ENCODE measurements at places on chromosomes 4 and X.

- H3K4me1 ChIP-seq = peaks cover 8% of the 10 kb centered on the region
- H3K27me3 ChIP-seq = no peaks in the 10 kb centered on the region
- H3K4me3 ChIP-seq = no peak overlapping the region
Observed at GRCh38 chrX:16472345-16472744, 177.6 kb upstream of the S100G start.

DNA sequence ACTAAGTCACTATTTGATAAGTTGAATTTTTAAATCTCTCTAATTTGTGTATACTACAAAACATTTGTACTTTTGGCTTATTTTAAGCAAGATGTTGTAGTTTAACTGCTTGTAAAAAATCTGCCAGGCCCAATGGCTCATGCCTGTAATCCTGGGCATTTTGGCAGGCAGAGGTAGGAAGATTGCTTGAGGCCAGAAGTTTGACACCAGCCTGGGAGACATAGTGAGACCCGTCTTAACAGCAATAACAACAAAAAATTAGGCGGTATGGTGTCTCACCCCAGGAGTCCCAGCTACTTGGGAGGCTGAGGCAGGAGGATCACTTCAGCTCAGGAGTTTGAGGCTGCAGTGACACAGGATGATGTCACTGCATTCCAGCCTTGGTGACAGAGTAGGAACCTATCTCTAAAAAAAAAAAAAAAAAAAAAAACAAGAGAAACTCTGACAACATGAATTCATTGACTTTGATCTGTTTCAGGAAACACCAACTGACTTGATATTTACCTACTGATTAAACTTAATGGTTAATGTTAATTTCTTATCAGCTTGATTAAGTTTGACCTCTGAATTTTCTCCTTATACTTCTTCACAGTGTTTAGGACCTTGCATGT lies 8.9 kb downstream of the FHIP1A start:
- no peak for DNase-seq
- H3K27me3 ChIP-seq = no peaks in the 10 kb centered on the region
- peaks cover 10% of the 10 kb centered on the region for H3K4me1 ChIP-seq
- no peak overlapping the region for H3K27ac ChIP-seq
- H3K36me3 ChIP-seq = no peaks in the 10 kb centered on the region

GRCh38 chr4:92421920-92422319 lies 118.2 kb downstream of the GRID2 start:
- H3K4me3 ChIP-seq = no peak overlapping the region
- no peak overlapping the region for H3K27ac ChIP-seq
- no peaks in the 10 kb centered on the region for H3K36me3 ChIP-seq
- no peaks in the 10 kb centered on the region for H3K4me1 ChIP-seq

GRCh38 chr4:5096261-5096660 lies 45.0 kb downstream of the STK32B start:
- no peaks in the 10 kb centered on the region for H3K4me1 ChIP-seq
- no peak overlapping the region for H3K27ac ChIP-seq
- H3K36me3 ChIP-seq = no peaks in the 10 kb centered on the region
- DNase-seq = no peak
- H3K27me3 ChIP-seq = peaks cover 35% of the 10 kb centered on the region
- no peak overlapping the region for H3K4me3 ChIP-seq

GRCh38 chr4:143417679-143418403 lies 81.2 kb downstream of the GAB1 start:
- peaks cover 23% of the 10 kb centered on the region for H3K36me3 ChIP-seq
- H3K27me3 ChIP-seq = no peaks in the 10 kb centered on the region
- H3K27ac ChIP-seq = no peak overlapping the region
- H3K4me1 ChIP-seq = peaks cover 12% of the 10 kb centered on the region
- no peak for DNase-seq

DNA sequence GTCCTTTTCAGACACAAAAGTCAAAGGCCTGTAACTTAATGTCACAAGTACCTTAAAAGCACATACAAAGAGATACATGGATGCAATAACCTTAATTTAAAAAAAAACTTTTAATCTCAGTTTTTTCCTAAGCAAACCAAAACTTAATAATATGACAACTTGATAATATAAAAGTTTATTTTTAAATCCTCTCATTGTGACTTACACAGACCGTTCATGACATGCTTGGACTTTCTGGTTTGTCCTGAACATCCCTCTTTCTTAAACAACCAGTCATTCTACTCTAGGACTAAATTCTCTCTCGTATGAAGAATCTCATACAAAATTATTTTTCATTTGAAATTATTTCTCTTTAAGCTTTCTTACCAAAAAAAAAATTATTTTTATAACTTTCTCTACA lies 43.1 kb upstream of the CYP2U1 start:
- H3K4me1 ChIP-seq = peaks cover 3% of the 10 kb centered on the region
- H3K36me3 ChIP-seq = peaks cover 12% of the 10 kb centered on the region
- no peak overlapping the region for H3K4me3 ChIP-seq
- no peak overlapping the region for H3K27ac ChIP-seq
- H3K27me3 ChIP-seq = no peaks in the 10 kb centered on the region
- no peak for DNase-seq

- peaks cover 18% of the 10 kb centered on the region for H3K36me3 ChIP-seq
- no peak for DNase-seq
- H3K4me3 ChIP-seq = no peak overlapping the region
- no peaks in the 10 kb centered on the region for H3K27me3 ChIP-seq
- H3K27ac ChIP-seq = no peak overlapping the region
- no peaks in the 10 kb centered on the region for H3K4me1 ChIP-seq
Observed at GRCh38 chrX:136041254-136041812, 56.1 kb downstream of the SLC9A6 start.

- H3K4me1 ChIP-seq = peaks cover 23% of the 10 kb centered on the region
- H3K36me3 ChIP-seq = peaks cover 3% of the 10 kb centered on the region
- no peak for DNase-seq
- H3K27me3 ChIP-seq = no peaks in the 10 kb centered on the region
Observed at GRCh38 chr4:143407888-143408287, 71.2 kb downstream of the GAB1 start.

DNA sequence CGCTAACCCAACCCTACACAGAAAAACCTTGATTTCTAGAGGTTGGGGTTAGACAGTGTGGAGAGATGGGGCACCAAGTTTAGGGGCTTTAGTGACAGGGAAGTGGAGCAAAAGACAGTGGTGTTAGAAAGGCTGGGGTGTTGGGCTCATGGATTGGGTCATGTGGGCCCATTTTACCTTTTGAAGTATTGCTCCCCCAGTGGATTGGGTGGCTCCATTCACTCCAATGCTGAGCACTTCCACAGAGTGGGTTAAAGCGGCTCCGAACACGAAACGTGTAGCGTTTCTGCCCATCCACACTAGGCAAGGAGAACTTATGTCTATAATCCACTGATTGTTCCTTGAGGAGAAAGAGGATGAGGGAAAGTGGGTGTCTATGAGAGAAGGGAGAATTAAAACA lies 2.3 kb downstream of the IL2RG start:
- H3K27ac ChIP-seq = no peak overlapping the region
- H3K36me3 ChIP-seq = no peaks in the 10 kb centered on the region
- H3K4me3 ChIP-seq = no peak overlapping the region

DNA sequence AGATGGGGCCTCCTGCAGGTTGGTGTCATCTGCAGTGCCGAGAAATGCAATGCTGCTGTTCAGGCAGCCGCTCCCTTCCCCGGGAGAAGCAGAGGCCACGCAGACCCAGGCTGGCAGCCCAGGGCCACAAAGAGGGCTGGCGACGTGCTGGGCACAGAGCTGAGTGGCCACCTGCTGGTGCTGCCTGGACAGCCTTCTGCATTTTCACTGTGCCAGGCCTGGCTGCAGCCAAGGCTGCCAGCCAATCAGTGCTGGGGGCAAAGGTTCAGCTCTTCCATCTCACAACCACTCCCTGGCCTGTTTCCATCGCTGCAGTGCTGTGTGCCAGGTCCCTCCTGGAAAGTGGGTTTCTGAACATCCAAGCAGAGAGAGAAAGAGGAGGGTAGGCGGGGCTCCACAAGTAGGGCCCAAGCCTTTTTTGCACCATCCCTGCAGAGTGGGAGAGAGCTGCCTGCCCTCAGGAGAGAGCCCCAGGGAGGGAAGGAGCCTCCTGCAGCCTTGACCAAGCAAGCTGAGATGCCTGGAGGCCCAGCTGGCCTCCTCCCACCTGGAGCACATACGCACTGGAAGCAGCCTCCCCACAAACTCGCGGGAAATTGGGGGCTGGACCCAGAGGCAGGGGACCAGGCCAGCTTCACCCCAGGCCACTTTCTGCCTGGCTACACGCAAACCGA lies 20.1 kb downstream of the ADRA2C start:
- no peaks in the 10 kb centered on the region for H3K36me3 ChIP-seq
- DNase-seq = no peak
- H3K27ac ChIP-seq = no peak overlapping the region
- peaks cover 12% of the 10 kb centered on the region for H3K27me3 ChIP-seq
- H3K4me1 ChIP-seq = peaks cover 7% of the 10 kb centered on the region
- no peak overlapping the region for H3K4me3 ChIP-seq

DNA sequence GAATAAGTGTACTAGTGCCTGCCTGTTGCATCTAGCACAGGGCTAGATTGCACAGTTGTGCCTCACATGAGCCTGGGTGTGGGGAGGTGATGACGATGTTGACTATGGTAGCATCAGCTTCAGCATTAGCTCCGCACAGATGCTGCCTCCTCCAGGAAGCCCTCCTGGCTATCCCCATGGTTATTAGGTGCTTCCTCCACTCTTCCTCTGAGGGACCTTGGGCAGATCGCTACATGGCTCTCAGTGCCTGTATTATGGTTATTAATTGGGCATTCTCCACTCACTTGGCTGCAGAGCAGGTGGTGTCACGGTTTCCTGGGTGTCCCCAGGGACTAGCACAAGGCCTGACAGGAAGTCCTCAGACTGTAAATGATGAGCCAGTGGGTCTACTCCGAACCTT lies 325.6 kb downstream of the ARHGAP10 start:
- H3K4me1 ChIP-seq = peaks cover 36% of the 10 kb centered on the region
- peaks cover 3% of the 10 kb centered on the region for H3K36me3 ChIP-seq
- DNase-seq = no peak
- H3K4me3 ChIP-seq = no peak overlapping the region
- H3K27me3 ChIP-seq = no peaks in the 10 kb centered on the region

DNA sequence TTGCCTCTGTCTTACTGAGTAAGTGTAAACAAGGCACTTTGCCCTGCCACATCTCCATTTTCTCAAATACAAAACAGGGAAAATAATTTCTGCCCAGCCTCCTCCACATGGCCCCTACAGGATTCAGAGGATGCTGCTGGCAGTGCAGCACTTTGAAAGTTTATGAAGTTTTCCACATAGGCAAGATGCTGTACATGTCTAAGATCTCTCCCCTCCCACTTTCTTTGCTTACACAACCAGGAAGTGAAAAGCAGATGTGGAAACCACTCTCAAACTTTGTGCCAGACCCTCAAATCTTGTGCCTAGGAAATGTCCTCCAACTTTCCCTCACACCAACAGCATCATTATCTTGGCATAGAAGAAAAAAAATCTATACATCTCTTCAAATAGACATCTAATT lies 257.0 kb upstream of the LDB2 start:
- DNase-seq = no peak
- no peaks in the 10 kb centered on the region for H3K36me3 ChIP-seq
- no peak overlapping the region for H3K4me3 ChIP-seq
- H3K4me1 ChIP-seq = peaks cover 5% of the 10 kb centered on the region
- no peak overlapping the region for H3K27ac ChIP-seq

GRCh38 chr4:87498446-87498900 lies 30.7 kb downstream of the SPARCL1 start:
- H3K27me3 ChIP-seq = no peaks in the 10 kb centered on the region
- no peak overlapping the region for H3K27ac ChIP-seq
- no peak overlapping the region for H3K4me3 ChIP-seq
- DNase-seq = no peak

- peak overlapping the region; percentile 91 for H3K27ac ChIP-seq
- H3K36me3 ChIP-seq = no peaks in the 10 kb centered on the region
- peaks cover 45% of the 10 kb centered on the region for H3K4me1 ChIP-seq
- DNase-seq = no peak
Observed at GRCh38 chrX:40095583-40096394, 2.0 kb downstream of the BCOR start.

- H3K4me1 ChIP-seq = peaks cover 2% of the 10 kb centered on the region
- H3K27me3 ChIP-seq = peaks cover 56% of the 10 kb centered on the region
- no peaks in the 10 kb centered on the region for H3K36me3 ChIP-seq
- no peak overlapping the region for H3K27ac ChIP-seq
Observed at GRCh38 chr4:80362578-80363181, 27.1 kb downstream of the CFAP299 start.

DNA sequence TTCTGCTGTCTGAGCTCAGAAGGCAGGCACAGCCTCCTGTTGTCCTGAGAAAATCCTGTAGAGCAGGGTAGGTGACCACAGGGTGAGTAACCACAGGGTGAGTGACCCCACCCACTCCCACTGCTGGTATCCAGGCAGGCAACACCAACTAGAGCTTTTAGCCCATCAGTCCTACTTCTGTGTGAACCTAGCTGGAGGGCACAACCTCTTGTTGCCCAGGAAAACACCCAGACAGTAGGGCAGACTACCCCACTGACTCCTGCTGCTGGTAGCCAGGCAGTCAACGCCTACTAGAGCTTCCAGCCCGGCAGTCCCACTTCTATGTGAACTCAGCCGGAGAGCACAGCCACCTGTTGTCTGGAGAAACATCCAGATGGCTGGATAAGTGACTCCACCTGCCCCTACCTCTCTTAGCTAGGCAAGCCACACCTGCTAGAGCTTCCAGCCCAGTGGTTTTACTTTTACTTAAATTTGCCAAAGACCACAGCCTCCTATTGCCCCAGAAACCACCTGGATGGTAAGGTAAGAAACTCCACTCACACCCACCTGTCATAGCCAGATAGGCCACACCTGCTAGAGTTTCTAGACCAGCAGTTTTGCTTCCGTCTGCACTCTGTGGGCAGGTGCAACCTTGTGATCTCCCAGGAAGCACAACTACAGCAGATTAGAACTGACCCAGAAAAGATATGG lies 371.6 kb downstream of the INPP4B start:
- no peak overlapping the region for H3K4me3 ChIP-seq
- peaks cover 1% of the 10 kb centered on the region for H3K36me3 ChIP-seq
- H3K27me3 ChIP-seq = no peaks in the 10 kb centered on the region
- no peak for DNase-seq

DNA sequence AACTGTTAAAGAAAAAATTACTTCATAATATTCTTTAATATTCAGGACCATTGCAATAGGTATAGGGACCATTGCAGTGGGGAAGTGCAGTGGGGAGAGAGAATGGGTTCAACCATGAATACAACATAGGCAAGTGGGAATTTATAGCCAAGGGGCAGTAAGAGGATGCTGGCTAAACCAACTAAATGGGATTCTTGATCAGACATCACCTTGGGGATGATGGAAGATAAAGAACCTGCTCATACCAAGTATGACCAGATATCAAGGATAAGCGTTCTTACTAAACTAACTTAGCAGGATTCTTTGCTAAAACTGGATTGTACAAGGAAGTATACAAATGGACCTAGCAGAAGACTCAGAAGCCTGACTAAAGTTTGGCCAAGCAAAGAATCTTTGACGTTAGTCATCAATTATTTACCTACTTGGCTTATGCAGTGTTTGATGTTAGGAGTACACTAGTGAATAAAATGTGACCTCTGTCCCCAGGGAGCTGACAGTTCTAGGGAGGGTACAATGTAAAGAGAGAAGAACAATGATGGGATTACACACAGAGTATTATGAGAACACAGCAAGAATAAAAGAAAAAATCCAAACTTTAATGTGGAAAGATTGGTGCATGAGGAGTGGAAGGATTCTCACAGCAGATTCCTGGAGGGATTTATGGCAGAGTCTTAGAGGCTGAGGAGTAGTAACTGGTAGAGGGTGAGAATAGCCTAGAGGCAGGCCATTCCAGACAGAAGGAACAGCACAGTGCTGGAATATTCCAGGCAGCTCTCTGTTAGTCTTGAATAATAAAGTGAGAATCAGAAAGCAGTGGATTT lies 54.7 kb upstream of the MYOZ2 start:
- DNase-seq = no peak
- H3K27ac ChIP-seq = no peak overlapping the region
- H3K4me3 ChIP-seq = no peak overlapping the region

- no peaks in the 10 kb centered on the region for H3K27me3 ChIP-seq
- no peak for DNase-seq
- no peaks in the 10 kb centered on the region for H3K4me1 ChIP-seq
- H3K4me3 ChIP-seq = no peak overlapping the region
- H3K36me3 ChIP-seq = peaks cover 21% of the 10 kb centered on the region
Observed at GRCh38 chrX:24732766-24733500, 39.2 kb downstream of the POLA1 start.

All from mesothelial cell of epicardium (in vitro differentiated cells).